ENCODE measurements at places on chromosomes 16 and 17. TPM values are rescaled to one million over a fixed set of nuclear protein-coding genes. Genes with fewer than 3 reads are reported as not detected.

The COPZ2 gene
- total RNA-seq, result 9.5 TPM

The C16orf46 gene
- 0.51 TPM for total RNA-seq

The MYCBPAP gene
- total RNA-seq, result 0.13 TPM

The MRM3 gene
- 12.5 TPM for total RNA-seq

The KCNG4 gene
- not detected for total RNA-seq

The HBM gene
- total RNA-seq, result not detected

The AIPL1 gene
- total RNA-seq, result not detected
